Activated CD4-positive, alpha-beta T cell treated with anti-CD3 and anti-CD28 coated beads, Interleukin-2, amount 50 U/mL, for 24 hours (primary cell): ENCODE measurements at places on chromosomes 6 and 20.
A peak's percentile ranks its signal among the peaks of the same experiment; 100 is the strongest.

- DNase-seq: no peak
Observed at GRCh38 chr20:2224368-2224639, 71.5 kb upstream of the TGM3 start.

- no peak for DNase-seq
Observed at GRCh38 chr6:44712353-44713111, 325.0 kb downstream of the CDC5L start.

DNA sequence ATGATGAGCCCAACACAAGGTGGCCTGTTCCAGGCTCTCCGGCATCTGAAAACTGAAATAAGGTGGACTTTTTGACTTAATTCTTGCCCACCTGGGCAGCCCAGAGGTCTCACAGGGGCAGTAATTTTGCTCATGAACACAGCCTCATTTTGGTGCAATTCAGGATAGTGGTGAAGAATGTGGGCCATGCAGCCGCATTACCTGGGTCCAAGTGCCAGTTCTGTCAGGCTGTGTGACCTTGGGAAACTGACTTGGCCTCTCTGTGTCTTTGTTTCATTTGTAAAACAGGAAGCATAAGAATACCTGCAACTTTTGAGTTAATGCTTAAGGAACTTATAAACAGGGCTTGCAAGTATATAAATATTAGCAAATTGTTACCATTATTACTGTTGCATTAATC is 5.6 kb downstream of the PREX1 start:
- DNase-seq: no peak

- DNase-seq: no peak
Observed at GRCh38 chr20:43839793-43840199, 74.9 kb upstream of the TOX2 start.

DNA sequence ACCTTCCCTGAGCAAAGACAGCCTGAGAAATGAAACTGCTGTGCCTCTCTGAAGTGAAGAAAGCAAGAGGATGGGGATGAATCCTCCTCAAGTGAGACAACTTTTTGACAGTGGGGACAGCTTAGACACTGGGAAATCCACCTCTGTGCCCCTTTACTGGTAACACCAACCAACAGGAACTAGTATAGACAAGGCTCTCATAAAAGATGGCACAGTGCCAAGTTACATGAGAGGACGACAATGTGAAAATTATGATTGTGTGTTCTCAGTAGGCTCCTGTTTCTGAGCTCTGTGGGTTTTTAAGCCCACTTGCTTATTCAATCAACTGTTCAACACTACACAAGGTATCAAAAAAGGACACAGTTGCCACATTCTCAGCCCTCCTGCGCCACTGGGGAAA is 41.6 kb upstream of the LYRM2 start:
- DNase-seq: no peak

DNA sequence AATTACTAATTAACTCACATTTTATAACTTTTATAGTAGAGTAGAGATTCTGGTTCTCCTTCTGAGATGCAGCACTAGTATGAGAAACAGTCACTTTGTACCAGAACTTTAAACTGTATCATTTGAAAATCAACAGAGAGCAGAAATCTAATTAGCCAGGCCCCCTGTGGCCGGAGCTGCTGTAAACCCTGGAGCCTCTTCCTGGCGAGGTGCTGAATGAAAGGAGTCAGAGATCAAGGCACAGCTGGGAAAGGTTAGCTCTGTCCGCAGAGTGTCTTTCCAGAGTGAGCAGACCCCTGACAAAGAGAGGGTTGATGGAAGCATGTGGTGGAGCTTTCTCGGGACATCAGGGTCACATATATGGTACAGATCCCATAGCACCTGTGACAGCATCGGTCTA is 703.8 kb downstream of the RFPL4B start:
- no peak for DNase-seq

DNA sequence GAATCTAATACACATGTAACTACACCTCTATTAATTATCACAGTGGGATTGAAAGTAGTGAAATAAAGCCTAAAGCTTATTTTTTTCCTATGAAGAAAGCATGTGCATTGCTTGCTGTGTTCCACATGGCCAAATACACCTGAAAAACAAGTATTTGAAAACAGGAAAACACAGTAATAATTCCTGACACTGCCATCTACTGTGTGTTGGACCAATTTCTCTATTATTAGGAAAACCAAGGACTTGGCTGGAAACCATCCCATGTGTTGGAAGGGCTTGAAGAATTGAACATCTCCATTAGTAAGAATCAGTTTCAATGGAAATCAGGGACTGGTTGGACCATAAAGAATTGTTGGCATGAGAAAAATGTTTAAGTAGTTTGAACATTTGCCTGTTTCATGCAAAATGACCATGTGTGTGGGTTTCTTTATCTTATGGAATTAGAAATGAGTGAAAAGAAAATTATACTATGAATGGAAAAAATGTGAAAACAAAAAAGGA is 124.1 kb downstream of the PHF3 start:
- no peak for DNase-seq

GRCh38 chr6:166599205-166599604 is 12.7 kb upstream of the RAMACL start:
- no peak for DNase-seq

GRCh38 chr20:37849156-37849555 is 53.8 kb upstream of the VSTM2L start:
- DNase-seq: no peak

GRCh38 chr6:63802606-63803206 is 167.1 kb downstream of the PHF3 start:
- DNase-seq: no peak

GRCh38 chr6:108736832-108737231 is 111.4 kb upstream of the ARMC2 start:
- no peak for DNase-seq

GRCh38 chr20:5342021-5342420 is 25.3 kb upstream of the PROKR2 start:
- DNase-seq: no peak

DNA sequence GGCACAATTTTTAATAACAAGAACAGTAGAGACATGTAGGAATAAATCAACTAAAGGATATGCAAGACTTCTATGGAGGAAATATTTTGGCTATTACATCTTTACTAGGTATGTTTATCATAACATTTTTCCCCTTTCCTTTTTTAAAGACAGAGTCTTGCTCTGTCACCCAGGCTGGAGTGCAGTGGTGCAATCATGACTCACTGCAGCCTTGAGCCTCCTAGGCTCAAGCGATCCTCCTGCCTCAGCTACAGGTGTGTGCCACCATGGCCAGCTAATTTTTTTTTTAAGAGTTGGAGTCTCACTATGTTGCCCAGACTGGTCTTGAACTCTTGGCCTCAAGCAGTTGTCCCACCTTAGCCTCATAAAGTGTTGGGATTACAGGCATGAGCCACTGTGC is 37.0 kb downstream of the AKAP7 start:
- no peak for DNase-seq

GRCh38 chr20:3777716-3778629 is 3.3 kb downstream of the SPEF1 start:
- DNase-seq: no peak

- DNase-seq: peak; percentile 76
Observed at GRCh38 chr20:45890985-45891983, at the start of the genes CTSA and NEURL2. TSS of gene CTSA (plus strand) at chr20:45891335. CDS start at chr20:45891569, 234 bp downstream. TSS of gene NEURL2 (minus strand) at chr20:45891208. CDS start at chr20:45890991, 217 bp downstream.

DNA sequence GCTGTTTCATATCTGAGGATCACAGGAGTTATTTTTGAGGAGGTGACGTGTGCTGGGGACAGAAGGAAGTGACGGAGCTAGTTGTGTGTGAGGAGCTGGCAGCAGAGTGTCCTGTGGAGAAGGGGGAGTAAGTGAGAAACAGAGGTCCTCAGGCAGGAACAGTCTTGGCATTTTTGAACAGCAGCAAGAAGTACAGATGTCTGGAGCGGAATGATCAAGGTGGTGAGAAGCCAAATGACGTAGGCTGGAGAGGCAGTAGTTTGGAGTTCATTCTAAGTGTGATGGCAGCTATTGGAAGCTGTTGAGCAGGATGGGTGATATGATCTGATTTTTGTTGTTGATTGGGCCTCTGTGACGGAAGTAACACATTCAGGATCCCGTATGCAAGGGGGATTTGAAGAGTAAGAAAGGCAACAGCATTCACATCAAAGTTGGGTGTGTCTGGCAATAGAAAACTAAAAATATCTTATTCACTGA is 52.3 kb downstream of the SOBP start:
- no peak for DNase-seq

GRCh38 chr20:52972190-52972937 is at the start of gene TSHZ2:
TSS of gene TSHZ2 (plus strand) at chr20:52972358. CDS start at chr20:52973294, 936 bp downstream.
- peak; percentile 45 for DNase-seq

DNA sequence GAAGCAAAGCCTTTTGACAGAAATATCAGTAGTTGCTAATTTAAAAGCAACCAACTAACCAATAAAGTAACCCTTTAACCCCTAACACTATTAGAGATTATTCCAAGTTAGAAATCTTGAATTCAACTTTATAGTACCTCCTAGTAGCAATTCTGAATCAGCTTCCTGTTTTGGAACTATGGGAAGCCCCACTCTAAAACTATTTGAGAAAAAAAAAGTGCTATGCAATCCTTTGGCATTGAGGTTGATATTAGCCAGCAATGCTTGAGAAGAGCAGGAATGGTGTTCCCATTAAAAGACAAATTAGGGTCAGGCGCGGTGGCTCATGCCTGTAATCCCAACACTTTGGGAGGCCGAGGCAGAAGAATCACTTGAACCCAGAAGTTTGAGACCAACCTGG is 306.2 kb upstream of the ZFP64 start:
- no peak for DNase-seq

DNA sequence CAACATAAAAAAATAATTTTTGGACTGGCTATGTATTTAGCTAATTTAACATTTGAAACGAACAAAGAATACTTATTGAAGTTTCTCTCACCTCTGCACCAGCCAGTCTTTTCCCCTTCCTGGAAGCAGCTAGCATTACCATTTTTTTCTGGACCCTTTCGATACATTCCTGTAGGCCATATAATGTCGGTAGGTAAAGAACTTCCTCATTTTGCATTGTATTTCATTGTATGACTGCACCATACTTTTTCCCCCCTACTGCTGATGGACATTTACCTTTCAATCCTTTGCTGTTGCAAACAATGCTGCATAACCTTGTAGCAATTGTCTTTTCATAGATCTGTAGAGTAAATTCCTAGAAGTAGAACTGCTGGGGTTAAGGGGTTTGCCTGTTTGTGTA is 17.6 kb downstream of the CBFA2T2 start:
- DNase-seq: no peak

- no peak for DNase-seq
Observed at GRCh38 chr6:169503422-169504152, 198.2 kb downstream of the WDR27 start.

- no peak for DNase-seq
Observed at GRCh38 chr6:110284855-110285254, 73.3 kb downstream of the METTL24 start.

GRCh38 chr6:105646391-105646867 is 243.5 kb upstream of the PREP start:
- no peak for DNase-seq

- no peak for DNase-seq
Observed at GRCh38 chr6:34692280-34692679, 4.3 kb downstream of the ILRUN start.

DNA sequence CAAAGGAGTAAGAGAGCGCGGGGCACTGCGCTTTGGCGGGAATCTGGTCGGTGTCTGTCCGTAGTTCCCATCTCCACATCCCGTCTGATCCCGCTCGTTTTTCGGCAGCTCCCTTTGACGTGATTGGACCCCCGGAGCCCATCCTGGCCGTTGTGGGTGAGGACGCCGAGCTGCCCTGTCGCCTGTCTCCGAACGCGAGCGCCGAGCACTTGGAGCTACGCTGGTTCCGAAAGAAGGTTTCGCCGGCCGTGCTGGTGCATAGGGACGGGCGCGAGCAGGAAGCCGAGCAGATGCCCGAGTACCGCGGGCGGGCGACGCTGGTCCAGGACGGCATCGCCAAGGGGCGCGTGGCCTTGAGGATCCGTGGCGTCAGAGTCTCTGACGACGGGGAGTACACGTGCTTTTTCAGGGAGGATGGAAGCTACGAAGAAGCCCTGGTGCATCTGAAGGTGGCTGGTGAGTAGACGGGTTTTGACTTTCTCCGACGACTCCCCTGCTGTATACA is 1.4 kb downstream of the BTN1A1 start:
- peak; percentile 7 for DNase-seq

- DNase-seq: no peak
Observed at GRCh38 chr6:22468256-22468965, 101.0 kb upstream of the HDGFL1 start.

DNA sequence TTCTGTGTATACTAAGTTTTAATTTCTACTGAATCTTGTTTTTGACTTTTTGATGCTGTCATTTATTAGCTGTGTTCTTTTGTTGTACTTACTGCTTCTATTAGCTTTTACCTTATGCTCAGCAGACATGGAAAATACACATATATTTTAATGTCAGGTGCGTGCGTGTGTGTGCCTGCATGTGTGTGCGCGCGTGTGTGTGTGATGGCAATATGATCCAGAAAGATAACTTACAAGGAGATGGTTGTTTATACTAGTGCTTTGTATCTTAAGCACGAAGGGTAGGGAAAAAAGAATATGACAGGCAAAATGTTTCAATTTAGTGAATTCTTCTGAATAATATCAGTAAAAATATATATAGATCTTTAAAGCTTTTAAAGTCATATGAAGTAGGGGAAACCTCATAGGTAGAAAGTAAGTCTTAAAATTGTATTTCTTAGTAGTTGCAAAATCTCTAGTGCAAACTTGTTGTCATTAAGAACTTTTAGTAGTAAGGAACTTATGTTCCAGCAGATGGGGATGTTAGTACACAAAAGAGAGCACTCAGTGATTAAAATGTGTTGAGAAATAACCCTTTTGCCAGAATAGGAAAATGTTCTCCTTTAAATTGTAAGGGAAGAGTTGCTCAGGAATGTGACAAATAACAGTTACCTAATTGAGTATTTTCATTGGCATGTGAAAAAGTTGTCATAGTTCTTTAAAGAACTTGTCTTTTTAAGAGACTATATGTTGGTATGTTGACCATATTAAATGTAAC is 13.2 kb downstream of the QKI start:
- DNase-seq: no peak

- DNase-seq: no peak
Observed at GRCh38 chr6:117928833-117929232, 21.8 kb downstream of the SLC35F1 start.

DNA sequence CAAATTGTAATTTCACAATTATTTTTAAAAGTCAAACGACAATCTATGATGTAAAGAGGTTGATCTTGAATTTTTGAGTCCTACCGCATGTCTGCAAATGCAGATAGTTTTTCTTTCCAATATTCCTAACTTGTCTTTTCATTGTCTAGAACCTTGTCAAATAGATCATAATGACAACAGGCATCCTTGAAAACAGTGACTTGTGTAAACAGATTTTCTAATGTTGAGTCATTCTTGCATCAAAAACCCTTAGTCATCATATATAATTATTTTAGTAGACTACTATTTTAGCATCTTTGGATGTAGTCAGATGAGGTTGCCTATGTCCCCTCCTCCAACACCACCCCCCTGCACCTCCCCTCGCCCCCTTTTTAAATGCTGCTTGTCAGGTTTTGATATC is 43.8 kb downstream of the BMP6 start:
- DNase-seq: no peak

- no peak for DNase-seq
Observed at GRCh38 chr6:38543022-38543421, 96.7 kb downstream of the BTBD9 start.
